ENCODE measurements at places on chromosomes 1 and 21.

- DNase-seq: no peak
Observed at GRCh38 chr1:116733476-116734365, 20.5 kb upstream of the CD2 start.

DNA sequence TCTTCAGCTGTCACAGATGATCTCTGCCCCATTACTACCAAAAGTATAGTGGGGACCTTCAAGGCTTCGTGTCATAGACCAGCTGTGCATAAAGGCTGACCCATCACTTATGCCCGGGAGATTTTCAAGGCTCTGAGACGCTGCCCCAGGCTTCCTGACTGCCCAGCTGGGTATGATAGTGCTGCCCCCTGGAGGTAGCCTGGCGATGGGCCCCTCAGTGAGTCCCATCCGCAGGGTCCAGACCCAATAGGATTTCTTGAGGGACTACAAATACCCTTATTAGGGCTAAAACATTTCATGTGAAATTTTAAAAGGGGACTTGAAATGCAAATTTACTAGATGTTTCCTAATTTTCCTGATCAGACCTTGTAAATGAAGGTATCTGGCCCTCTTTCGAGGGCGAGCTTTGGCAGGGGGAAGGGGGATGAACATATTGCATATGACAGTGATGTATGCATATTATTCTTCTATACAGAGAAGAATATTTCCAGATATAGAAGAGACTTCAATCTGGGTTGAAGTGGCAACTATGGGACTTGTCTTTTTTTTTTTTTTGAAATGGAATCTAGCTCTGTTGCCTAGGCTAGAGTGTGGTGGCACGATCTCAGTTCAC, 11.7 kb upstream of the FCMR start:
- peak; percentile 81 for DNase-seq

GRCh38 chr1:20775700-20776099, 11.4 kb downstream of the HP1BP3 start:
- no peak for DNase-seq

GRCh38 chr1:114703242-114703641, 7.9 kb upstream of the AMPD1 start:
- no peak for DNase-seq

DNA sequence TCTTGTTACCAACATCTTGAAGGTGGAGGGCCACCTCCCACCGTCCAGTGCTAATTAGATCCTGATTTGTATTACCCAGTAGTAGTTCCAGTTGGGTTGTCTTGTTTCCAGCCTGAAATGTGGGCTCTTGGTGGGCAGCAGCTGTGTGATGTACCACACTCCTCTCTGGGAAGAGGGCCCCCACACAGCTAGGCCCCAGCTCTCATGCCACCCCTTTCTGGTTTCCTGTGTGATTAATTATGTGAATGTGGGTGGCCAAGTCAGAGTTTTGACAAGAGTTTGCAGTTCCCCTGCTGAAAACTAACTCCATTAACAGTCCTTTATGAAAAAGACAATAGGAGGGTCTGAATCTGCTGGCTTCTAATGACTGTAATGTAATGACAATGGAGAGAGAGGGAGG, 3.8 kb downstream of the HMGB4 start:
- no peak for DNase-seq

- DNase-seq: no peak
Observed at GRCh38 chr21:28431022-28431421, 561.7 kb downstream of the LTN1 start.

DNA sequence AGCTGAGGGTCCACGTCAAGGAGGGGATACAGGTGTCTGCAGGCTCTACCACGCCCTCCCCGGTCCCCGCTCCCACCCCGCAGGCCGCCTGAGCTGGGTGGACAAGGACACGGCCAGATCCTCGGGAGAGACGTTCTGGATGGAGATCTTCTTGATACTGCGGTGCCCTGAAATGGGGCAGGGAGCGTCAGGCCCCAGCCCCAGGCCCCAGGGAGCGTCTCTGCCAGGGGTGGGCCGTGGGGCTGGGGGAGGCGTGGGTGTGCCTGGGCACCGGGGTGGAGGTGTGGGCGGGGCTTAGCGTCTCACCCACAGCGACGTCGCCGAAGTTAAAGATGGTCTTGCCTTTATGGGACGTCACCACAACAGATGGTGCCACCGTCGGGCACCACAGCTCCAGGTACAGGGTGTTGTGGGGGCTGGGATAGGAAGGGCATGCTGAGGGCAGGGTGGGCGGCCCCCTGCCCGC, 7.3 kb upstream of the TMEM52 start:
- DNase-seq: no peak

DNA sequence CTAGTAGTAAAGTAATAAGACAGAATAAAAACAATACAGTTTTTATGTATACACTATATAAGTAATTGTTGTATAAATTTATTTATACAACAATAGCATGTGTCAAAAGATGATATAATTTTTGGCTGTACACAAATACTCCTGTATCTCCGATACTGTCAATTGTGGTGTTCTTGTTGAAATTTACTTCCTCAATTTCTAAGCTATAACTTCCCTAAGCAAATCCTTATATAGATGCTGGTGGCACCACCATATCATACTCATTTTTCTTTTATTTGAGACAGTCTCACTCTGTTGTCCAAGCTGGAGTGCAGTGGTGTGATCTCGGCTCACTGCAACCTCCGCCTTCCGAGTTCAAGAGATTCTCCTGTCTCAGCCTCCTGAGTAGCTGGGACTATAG, 141.0 kb upstream of the HP1BP3 start:
- DNase-seq: no peak

GRCh38 chr1:88678405-88678804, 5.7 kb upstream of the PKN2 start:
- no peak for DNase-seq
